ENCODE measurements at places on chromosomes 7 and 10.

- DNase-seq, result peak; percentile 49
These were observed 39.5 kb downstream of the TSPAN14 start for GRCh38 chr10:80493522-80494051.

DNA sequence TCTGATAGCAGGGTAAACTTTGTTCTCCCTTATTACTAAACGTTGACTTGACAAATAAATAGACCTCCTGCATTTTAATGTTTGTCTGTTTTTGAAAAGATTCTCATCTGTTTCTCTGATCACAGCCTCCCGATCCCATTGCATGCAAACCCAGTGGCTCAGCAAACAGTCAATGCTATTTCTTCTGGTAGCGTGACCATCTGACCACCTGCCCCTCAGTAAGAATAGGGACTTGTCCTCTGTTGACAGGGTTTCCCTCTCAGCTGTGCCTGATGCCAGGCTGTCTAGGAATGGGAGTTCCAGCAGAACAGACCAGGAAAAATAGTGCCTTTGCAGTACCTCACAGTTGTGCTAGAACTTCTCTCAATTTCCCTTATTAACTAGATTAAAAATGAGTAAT is 40.7 kb upstream of the EBLN1 start:
- DNase-seq, result no peak

DNA sequence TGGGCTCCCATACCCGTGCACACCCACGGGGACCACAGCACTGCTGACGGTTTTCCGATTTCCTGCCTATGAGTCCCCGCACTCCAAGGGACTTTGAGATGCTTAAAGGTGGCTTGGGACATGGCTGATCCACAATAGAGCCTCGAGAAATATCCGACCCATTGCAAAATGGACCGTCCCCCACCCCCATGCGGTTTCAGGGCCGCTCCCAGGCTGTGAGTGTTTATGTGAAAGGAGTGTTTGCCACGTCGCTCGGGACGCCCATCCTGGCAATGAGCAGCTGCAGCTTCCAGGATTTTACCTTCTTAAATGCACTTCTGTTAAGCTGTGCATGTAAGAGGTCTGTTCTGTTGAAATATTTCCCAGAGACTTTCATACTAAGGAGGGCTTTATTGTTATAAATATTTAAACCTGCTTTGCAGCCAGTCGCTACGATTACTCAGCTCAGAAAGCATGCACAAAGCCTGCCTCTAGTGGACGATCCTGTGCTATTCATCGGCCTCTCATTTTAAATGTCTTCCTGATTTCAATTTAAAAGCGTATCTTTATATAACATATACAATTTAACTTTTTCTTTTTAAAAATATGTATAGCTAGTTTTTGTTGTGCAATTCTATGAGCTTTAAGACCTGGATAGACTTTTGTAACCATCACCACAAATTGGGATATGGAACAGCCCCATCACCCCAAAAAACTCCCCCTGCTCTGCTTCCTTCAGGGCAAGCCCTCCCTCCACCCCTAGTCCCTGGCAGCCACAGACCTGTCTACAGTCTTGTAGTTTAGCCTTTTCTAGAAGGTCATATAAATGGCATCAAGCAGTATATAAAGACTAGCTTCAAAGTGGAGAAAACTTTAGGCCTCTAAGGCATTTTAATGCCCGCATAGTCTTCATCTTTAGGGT is 418.3 kb downstream of the PAXIP1 start:
- no peak for DNase-seq

DNA sequence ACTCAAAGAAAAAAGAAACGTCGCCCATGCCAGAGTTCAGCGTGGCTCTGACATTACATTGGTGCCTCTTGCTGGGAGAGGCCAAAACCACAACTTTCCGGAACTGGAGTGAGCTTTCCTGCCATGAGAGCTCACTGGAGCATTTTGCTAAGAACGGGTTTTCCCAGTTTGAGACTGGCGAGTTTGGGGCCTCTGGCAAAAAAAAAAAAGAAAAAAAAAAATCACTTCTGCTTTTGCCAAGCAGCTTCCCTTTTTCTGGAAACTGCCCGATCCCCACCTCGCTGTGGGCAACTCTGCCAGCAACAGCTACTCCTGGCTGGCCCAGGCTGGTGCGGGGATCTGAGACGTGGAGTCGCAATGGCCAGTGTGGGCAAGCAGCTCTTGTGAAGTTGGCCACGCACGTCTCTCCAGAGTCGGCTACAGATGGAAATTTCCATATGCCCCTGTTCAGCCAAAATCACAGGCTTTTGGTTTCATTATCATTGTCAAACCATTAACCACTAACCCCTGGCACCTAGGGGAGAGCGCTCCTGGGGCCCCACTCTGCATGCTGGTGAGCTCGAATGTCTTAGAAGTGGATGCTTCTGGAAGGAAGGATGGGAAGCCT is 25.7 kb downstream of the PRKAG2 start:
- DNase-seq, result peak; percentile 30

DNA sequence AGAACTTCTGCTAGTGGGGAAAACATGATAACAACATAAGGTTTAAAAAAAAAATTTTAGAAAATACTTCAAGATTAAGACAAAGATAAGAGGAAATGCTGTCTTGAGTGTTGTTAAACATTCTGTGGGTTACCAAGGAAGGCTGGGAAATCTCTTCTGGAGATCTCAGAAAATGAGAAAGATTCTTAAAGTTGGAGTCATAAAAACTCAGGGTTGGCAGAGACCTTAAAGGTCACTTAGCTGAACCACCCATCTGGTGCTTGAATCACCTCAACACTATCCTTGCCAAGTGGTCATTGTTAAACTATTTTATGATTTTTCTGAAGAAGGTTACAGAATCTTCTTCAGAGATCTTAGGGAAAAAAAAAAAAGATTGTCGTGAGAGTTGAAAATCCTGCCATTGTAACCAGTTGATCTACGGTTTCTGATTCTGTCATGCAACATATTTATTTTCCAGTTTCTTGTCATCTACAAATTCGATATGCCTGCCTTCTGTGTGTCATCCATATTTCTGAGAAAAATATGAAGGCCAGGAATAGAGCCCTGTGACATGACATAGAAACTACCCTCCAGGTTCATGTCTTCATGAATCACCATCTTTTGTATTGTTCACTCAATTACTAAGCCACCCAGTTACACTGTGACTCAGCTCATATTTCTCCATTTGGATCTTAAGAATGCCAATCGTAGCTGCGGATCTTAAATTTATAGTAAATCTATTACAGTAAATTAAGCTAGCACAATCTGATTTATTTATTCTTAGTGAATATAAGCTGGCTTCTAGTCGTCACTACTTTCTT is 179.2 kb downstream of the ST7 start:
- DNase-seq, result no peak

- no peak for DNase-seq
These were observed 20.8 kb upstream of the INSIG1 start for GRCh38 chr7:155276800-155277375.

DNA sequence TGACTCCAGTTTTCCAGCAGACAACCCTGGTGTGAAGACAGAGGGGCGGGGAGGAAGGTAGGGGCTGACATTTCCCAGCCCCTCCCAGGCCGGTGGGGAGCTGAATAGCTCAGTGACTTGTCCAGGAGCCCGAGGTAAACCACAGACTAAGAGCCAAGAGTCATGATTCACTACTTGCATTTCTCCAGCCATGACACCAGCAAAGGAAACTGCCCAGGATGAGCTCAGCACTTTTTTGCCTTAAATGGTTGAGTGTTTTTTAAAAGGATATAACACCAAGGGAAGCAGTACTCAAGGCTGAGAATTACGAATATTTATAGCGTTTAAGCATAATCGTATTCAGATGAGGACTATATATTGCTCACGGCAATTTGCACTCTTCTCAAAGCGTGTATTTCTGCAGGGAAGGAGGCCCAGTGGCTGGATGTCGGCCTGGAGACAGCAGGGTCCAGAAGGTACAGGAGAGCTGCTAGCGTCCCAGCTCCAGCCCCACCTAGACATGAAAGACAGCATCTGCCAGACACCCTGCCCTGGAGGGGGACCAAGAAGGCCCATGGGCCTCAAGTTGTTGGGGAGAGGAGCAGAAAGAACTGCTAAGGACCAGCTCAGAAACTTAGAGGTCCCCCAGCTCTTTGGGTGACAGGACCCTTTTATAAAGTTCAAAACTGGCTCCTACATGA is 141.4 kb downstream of the GRID1 start:
- no peak for DNase-seq

GRCh38 chr7:131504157-131504899 is 52.1 kb downstream of the PODXL start:
- DNase-seq, result no peak

DNA sequence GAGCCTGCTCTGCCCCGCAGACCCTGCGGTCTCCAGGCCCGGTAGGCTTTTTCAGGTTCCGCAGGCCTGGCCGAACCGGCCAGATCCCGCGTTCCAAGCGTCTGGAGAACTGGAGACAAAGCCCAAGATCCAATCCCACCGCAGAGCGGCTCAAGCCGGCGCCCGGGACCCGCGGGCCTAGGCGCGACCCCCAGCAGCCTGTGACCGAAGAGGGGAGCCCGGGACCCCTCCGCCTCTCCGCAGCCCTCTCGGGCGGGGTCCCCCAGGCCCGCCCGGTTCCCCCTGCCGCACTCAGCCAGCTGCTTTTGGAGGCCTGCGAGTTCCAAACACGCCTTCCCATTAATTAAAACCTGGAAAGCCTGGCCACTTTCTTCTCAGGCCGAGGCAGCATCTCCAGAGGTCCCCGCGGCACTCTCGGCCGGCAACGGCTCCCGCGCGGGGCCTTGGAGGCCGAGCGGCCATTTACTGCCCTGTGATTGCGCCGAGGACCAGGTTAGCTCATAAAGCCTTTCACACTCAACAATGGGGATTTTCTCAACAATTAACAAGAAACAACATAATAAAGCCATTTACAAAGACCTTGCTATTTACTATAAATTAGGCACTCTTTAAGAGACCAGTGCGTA is 16.7 kb downstream of the SKIDA1 start:
- DNase-seq, result no peak

DNA sequence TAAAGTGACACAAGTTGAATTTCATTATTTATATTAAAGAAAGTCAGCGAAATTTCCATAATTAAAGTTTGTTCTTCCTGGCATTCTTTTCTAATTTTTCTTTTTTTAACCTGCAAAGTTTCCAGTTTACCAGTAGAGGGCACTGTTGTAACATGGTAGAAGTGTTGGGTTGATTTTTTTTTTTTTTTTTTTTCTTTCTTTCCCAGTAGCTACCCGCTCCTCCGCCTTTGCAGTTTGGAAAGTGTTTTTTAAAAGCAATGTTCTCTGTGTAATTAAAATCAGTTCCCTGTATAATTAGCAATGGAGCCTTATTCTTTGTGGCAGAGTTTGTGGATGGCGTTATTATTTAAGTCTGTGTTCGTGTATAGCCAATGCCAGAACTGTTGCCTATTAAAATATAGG is 53.7 kb downstream of the TAF3 start:
- no peak for DNase-seq

DNA sequence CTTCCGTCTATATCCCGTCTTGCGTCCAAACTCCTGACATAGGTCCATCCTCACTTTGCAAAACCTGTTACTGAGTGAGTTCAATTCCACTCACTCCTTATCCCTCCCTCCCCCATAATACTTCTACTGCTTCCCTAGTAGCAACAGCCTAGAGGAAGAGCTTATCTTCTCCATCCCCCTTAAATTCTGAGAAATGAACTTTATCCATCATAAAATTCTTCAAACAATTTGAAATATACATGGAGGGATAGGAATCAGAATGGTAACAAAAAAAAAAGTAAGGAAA is 27.6 kb downstream of the SEMA3C start:
- DNase-seq, result no peak

GRCh38 chr7:2087744-2088143 is 145.0 kb downstream of the MAD1L1 start:
- no peak for DNase-seq

- no peak for DNase-seq
These were observed 486.1 kb downstream of the SEMA3D start for GRCh38 chr7:84700563-84701370.

- DNase-seq, result no peak
These were observed 97.7 kb downstream of the WDFY4 start for GRCh38 chr10:48782386-48782785.

GRCh38 chr7:130350945-130351790 is 6.6 kb downstream of the CPA5 start:
- DNase-seq, result no peak

DNA sequence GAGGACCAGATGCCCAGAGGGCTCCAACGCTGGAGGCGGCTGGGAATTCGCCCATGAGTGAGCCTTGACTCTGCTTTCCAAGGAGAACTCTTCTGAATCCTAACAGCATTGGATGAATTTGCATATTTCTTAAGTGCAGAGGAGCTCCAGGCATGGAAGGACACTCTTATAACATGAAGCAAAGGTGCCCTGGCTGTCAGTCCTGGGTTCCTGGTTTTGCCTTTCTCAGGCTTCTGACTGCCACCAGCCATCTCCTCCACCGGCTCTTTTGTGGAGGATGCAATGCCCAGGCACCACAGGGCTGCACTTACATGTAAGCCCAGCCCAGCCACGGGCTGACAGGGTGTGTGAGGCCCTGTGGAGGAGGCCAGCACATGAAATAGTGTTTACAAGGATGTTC is 8.2 kb downstream of the CLRN3 start:
- DNase-seq, result no peak

DNA sequence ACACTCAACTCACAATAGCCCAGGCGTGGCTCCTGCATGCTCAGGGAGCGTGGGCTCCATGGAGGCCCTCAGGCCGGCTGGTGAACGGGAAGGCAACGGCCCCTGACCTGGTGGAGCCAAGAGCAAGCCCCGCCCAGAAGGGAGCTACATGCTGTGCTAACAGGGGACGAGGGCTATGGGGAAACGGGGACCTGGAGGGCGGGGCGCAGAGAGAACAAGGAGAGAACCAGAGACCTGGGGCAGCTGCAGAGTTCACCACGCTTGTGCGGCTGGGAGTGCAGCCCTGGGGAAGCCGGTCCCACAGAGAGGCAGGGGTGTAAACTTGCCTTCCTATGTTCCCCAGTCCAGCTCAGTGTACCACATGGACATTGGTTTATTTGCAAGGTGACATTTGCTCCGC is 69.2 kb upstream of the PPP2R2D start:
- DNase-seq, result no peak

- no peak for DNase-seq
These were observed 9.7 kb upstream of the ANKRD7 start for GRCh38 chr7:118214833-118215182.

GRCh38 chr10:54660397-54660796 is 140.6 kb downstream of the PCDH15 start:
- no peak for DNase-seq

GRCh38 chr7:132352800-132353199 is 223.5 kb downstream of the PLXNA4 start:
- DNase-seq, result no peak

DNA sequence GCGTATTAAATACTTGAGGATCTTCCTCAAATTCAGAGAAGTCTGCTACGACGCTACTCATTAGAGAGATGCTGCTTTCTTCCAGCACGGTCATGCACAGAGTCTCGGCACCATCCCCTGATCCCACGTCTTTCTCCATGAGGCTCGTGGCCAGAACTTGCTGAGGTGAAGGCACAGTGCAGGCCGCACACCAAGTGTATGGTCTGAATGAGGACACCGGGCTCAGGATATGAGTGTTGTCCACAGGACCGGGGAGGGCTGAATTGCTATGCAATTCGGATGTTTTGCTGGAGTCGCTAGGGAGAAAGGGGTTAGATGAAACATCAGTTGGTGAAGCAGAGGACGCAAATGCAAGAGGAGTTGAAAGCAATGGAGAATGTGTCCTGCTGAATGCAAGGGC is 63.0 kb downstream of the KIAA1549 start:
- DNase-seq, result no peak

Measured in activated CD4-positive, alpha-beta T cell treated with anti-CD3 and anti-CD28 coated beads, Interleukin-2, amount 10 ng/mL, durations not matched to agents 7 days and 5 days (primary cell).